ENCODE measurements at places on chromosomes 1 and 21. TPM values are rescaled to one million over a fixed set of nuclear protein-coding genes. Genes with fewer than 3 reads are reported as not detected.

TEX38 gene
- total RNA-seq, result 0.35 TPM

BTBD19 gene
- 7.8 TPM for total RNA-seq

SLAMF9 gene
- total RNA-seq, result not detected

GRCh38 chr1:17265162-17265561, 16.3 kb downstream of the PADI3 start:
- DNase-seq, result no peak

- DNase-seq, result no peak
Observed at GRCh38 chr1:164918140-164918539, 359.2 kb downstream of the PBX1 start.

DNA sequence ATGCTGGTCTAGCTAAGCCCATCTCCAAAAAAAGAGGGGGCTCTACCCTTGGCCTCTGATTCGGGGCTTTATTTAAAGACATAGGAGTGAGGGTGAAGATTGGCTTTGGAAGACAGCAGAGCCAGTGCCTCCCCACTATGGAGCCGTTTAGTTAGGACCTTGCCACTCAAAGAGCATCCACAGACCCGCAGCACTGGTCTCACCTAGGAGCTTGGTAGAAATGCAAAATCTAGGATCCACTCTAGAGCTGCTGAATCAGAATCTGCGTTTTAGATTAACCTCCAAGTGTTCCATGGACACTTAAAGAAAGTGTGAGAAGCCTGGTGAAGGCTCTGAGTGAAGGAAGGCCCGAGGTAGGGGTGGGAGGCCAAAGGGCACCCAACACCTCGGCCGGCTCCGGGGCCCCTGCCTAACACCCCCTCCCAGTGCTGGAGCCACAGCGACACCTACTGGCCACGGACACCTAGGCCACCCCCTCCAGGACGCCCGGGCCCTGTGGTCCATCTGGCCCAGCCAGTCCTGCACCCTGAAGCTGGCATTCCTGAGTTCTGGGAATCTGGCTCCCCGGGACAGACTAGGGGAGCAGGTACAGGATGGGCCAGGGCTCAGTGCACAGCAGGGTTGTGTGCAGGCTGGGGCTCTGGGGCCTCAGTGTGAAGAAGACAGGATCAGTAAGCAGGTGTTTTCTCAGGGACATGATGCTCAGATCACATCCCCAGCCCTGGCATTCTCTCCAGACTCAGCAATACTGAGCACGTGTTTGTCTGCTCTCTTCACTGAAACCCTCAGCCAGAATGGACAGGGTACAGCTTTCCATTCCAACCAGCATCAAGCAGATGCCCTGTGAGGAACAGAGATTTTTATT, 79.2 kb downstream of the TMEM53 start:
- DNase-seq, result peak; percentile 69

DNA sequence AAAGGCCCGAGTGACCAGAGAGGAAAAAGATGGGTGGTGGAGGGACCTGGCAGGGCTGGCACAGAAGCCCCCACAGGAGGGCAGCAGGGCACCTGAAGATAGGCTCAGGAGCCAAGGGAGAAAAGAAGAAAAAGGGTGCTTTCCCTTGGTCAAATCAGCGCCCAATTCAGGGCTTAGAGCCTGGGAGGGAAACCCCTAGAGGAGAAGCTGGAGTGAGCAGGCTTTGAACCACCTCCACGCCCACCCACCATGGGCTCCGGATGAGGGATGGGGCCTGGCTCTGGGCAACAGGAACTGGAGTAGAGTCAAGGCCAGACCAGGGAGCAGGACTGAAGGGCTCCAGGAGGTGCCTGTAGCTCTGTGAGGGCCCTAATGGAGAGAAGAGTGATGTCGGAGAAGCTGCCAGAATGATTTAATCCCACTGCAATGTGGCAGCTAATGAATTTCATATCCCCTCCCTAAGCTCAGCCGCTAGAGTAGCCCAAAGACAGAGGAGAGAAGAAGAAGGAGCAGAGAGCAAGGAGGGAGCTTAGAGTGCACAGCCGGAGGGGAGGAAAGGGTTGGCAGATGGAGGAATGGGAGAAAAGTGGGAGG, 12.0 kb upstream of the PRELP start:
- no peak for DNase-seq

DNA sequence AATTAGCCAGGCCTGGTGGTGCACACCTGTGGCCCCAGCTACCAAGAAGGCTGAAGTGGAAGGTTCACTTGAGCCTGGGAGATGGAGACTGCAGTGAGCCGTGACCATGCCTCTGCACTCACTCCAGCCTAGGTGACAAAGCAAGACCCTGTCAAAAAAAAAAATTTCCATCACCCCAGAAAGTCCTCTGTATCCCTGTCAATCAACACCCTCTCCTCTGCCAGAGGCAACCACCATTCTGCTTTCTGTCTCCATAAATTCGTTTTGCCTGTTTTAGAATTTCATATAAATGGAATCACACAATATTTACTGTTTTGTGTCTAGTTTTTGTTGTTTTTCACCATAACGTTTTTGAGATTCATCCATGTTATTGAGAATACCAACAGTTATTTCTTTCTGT, 141.6 kb upstream of the SLC45A1 start:
- no peak for DNase-seq

DNA sequence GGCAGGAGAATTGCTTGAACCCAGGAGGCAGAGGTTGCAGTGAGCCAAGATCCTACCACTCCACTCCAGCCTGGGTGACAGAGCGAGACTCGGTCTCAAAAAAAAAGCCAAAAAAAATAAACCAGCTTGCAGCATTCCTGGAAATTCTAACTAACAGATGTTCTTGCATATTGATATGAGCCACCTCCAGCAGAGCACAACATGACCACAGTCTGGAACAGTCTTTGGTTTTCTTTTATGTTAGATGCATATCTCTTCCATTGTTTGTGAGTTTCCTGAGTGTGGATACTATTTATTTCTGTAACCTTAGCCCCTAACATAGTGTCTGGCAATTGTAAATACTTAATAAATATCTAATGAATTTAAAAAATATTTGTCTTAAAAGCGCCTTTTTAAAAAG, 23.9 kb downstream of the IFNAR1 start:
- DNase-seq, result no peak

DNA sequence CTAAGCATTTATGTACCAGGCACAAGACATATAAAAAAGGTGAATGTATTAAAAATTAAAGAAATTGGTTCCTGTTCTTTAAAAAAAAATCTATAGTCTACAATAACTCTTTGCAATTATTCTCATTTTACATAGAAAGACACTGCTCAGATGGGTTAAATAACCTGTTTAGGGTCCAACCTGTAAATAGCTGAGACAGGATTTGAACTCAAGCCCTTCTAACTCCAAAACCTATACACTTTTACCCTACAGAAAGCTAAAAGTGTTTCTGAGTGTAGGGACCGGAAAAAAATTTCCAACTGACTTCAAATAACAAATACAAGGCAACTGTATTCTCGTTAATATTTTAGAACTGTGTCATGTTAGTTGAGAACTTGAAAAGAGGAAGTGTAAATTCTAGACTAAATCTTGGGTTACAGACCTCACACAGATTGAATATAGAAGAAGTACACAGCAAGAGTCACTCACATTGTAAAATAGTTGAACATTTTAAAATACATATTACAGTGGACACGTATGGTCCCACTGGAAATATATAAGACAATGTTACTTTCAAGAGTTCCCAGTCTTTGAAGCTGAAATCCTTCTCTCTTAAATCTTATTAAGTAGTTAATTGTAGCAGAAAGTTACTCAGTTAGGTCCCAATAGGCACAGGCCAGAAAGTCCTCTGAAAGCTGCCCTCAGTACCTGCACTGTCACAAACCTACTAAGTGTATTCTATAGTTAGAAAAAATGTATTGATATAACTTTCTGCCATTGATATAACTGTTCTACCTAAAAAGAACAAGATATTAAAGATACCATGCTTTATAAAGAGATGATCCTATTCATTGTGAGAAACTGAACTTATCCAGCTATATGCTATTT, 7.3 kb downstream of the EDEM3 start:
- no peak for DNase-seq

DNA sequence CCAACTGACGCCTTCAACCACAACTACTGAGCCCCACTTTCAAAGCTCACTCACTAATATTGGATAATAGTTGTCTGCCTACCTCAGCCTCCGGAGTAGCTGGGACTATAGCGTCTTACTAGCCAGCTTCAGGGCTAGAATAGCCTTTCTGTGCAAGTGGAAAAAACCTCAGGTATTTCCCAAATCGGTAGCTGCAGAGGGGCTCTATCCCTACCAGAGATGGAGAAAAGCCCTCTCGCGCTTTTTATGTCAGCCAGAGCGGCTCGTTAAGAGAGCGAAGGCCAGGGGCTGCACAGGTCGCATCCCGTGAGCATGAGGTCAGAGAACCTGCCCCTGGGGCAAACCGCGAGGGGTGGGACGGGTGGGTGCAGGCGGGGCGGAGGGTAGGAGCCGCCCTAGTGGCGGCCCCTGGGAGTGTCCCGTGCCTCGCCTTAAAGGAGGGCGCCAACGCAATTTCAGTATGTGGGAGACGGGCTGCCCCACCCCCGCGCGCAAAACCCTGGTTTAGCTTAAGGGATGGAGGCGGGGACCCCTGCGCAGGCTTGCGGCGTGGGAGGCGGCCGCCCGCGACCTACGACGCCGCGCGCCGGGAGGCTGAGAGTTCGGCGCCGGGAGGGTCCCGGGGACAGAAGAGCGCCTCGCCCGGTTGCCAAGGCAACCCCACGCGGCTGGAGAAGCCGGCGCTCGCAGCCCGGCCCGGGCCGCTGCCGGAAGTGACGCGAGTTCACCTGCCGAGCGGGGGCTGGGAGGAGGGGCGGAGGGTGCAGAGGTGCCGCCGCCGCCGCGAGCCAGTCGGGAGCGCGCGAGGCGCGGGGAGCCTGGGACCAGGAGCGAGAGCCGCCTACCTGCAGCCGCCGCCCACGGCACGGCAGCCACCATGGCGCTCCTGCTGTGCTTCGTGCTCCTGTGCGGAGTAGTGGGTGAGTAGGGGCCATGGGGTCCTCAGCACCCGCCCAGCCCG, at the start of gene CXADR:
CXADR (plus strand) TSS at position 791 of the 961 bp plus-strand sequence; CDS start at position 878, 87 bp downstream.
- peak; percentile 86 for DNase-seq
